ENCODE measurements at places on chromosomes 1 and 21.

GRCh38 chr1:43275826-43276620 is 6.2 kb downstream of the TMEM125 start:
- DNase-seq, result no peak

DNA sequence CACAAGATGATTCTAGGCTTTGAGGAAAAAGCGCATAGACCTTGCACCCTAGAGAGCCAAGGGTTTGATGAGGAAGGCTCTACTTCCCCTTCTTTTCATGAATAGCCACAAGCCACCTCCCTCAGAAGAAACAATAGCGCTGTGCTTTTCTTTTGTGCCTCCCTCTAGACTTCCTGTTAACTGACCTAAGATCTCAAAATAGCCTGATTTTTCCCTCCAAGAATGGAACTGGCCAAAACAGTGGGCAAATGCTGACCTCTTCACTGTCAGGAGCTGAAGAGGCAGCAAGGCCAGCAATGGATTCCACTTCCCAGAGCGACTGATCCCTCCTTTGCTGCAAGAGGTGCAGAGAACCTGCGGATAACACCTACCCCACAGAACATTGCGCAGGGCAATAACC is 362.8 kb downstream of the KCNH1 start:
- DNase-seq, result no peak

- no peak for DNase-seq
Measured at GRCh38 chr21:15324542-15324941, 259.7 kb upstream of the NRIP1 start.

DNA sequence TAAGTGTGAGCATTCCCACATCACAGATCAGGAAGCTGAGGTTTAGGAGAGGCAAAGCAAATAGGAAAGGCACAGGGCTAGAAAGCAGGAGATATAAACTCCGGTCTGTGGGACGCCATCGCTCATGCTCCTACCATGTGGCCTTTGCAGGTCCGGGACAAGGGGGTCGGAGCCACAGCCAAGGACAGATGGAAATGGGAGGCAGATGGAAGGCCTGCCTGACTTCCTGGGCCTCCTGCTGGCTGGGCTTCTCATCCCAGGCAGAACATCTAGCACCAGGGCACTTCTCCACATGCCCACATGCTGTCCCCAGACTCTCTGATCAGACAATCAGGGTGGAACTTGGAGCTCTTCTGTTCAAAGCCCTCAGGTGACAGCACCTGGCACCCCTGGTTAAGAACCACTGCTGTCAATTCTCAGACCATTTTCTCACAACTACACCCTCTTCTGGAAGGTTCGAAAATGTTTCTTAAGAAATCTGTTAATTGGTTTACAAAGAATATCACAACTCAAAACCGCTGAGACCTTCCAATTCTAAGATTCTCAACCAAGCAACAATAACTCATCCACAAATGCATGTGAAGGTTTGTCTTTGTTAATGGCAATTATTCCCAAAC is 173.3 kb upstream of the EDN2 start:
- DNase-seq, result no peak

DNA sequence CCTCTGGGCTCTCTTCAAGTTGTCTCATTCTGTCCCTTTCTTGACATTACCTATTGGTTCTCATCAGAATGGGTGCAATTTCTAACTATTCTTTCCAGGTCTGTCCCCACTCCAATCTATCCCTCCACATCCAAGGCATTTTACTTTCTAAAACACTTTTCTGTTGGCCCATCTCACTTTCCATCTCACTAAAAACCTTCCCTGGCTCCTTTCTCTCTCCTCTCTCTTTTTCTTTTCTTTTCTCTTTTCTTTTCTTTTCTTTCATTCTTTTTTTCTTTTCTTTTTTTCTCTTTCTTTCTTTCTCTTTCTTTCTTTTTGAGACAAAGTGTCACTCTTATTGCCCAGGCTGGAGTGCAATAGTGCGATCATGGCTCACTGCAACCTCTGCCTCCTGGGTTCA is 279.2 kb upstream of the SGIP1 start:
- no peak for DNase-seq

GRCh38 chr1:14987829-14988603 is 165.5 kb upstream of the TMEM51 start:
- DNase-seq, result no peak

DNA sequence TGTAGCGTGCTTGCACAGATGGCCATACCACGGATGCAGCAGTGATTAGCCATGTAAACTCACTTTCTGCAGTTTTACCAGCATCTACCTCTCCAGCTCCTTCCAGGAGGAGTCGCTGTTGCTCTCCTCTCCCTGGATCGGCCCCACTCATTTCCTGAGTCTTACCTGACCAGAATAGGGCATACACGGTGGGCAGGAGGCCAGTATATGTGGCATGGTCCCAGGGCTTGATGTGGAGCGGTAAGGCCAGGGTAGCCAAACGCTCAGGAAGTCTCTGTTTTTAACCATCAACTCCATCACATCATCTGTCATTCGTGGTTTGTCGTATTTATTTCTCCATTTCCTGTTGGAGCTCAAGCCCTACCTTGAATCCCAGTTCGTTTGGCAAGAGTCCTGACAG is 163.4 kb upstream of the USP24 start:
- peak; percentile 56 for DNase-seq

- DNase-seq, result peak; percentile 60
Measured at GRCh38 chr1:228416217-228416933, at the start of gene TRIM17. Gene TRIM17 (minus strand): TSS chr1:228416861. CDS start chr1:228415072, 1,789 bp downstream.

- no peak for DNase-seq
Measured at GRCh38 chr1:37851262-37851661, 8.1 kb downstream of the MTF1 start.

DNA sequence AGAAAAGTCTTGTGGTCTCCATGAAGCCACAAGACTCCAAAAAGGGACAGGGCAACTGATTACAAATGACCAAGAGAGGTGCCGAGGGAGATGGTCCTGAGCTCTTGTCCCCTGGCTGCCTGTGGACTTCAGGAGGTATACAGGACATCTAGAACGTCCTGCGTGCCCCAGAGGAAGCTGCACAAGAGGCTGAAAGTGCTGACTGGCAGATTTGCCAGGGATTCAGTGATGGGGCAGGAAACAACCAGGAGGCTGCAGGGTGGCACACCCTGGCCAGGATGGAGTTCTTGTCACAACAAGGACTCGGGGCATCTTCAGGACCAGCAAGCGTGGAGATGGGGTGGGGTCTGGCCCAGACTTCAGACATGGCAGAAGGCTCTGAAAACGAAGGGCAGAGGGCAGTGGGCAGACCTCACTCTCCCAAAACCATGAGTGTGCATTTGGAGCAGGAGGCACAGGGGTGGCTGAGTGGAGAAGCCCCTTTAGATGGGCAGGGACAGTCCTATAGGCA is 13.4 kb upstream of the PKP1 start:
- DNase-seq, result no peak

DNA sequence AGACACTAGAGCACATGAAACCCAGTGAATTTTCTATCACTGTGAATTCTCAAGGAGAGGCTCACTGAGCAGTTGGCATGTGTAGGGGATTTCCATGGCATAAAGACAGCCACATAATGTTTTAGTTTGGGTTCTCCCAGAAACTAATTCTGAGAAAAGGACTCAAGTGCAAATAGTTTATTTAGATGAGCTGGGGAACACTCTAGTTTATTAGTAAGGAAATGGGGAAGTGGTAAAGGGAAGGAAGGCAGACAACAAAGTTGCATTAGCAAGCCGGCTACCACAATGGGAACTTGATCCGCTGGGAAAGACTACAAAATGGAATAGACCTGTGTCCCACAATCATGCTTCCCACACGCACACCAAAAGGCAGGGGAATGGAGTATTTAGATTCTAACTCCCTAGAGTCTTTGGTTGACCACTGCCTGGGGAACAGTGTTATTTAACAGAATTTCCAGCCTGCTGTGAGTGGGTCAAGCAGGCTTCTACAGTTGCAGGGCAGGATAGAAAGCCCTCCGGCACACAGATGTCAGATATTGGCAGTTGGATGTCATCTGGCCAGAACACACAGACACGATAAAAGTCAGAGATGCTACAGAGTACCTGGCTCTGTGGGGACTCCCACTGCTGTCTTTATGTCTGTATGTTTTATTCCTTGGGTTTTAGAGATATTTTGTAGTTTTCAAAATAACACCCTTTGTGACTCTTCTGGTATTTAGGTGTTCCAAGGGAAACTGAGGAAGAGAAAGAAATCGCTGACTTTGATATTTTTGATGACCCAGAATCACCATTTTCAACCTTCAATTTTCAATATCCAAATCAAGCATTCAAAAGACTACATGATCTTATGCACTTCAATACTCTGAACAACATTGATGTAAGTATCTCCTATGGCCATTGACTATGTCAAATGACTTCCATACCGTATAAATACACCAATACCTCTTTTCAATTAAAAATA is 150.1 kb downstream of the PLA2G4A start:
- DNase-seq, result no peak

DNA sequence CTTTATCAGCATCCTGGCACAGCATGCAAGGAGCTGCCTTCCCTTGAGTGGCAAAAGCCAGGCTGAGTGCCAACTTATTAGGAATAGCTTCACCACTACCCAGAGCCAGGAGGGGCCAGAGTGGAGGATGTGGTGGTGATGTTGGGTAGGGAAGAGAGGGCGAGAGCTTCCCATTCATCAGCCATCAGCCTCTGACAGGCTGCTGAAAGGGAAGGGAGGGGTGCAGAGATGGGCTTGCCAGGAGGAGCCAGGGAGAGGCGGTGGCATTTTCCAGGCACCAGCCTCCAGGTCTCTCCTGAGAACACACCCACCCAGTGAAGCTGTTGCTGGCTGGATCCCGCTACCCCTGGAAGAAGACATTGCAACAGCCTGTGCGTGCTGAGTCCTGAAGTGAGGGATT is 168.5 kb downstream of the ACTL8 start:
- DNase-seq, result no peak

DNA sequence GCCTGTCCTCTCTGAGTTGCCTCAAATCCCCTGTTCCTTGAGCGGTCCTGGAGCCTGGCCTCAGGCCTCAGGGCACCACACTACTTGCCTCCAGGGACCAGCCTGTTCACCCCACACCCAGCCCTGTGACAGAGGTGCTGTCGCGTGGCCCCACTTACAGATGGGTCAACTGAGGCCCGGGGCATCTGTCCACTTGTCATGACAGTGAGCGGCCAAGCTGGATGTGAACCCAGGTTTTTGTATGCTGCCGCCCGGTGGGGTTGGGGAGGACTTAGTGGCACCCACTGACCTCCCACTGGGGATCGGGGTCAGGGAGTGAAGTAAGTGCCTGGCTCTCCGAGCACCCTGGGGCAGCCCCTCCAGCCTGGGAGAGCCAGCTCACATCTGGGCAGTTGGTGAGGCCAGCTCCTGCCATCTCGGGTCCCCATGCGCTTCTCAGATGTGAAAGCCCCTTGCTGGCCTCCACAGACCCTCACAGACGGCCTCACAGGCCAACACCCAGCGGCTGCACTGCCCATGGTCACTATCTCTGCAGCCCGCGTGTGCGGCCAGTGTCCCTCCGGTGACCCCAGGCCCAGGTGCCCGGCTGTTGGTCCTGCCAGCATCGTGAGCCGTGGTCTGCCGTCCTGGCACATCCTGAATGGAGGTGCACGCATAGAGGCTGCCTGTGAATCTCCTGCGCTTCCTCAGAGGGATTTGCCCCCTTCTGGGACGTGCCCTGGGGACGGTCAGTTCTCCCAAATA is 9.3 kb upstream of the FAAP20 start:
- no peak for DNase-seq

DNA sequence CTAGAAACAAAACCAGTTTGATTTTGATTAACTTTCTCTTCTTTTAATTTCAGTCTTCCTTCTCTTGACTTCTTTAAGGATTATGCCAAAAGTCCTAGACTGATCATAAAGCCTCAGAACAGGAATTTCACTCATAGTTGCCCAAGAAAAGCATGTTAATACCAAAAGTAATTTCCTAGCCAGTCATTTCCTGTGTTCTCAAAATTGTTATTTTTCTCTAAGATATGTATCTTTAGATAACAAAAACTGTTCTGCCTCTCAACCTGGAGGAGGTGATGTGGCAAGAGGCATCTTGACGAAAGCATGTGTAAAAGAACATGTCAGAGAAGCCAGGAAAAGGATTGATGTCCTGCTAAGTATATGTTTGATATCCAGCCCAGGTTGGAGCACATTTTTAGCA is 78.0 kb upstream of the IPO9 start:
- DNase-seq, result peak; percentile 98

DNA sequence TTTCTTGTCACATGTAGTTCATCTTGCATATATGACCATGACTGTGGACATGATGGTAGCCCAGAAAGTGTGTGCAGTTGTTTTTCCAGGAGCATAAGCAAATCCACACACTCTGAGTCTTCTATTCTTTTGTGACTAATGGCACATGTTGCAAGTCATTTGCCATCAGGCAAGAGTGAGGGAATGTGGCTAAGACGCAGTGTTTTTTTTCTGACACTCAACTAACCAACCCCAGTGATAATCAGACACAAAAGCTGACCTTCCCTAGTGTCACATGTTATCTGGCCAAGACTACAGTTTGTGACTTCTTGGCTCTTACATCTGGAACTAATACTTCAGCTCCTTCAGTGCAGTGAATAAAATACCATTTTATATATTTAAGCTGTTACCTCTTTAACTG is 108.8 kb downstream of the ITSN1 start:
- DNase-seq, result no peak

- no peak for DNase-seq
Measured at GRCh38 chr1:51326839-51327238, 3.5 kb downstream of the TTC39A start.

DNA sequence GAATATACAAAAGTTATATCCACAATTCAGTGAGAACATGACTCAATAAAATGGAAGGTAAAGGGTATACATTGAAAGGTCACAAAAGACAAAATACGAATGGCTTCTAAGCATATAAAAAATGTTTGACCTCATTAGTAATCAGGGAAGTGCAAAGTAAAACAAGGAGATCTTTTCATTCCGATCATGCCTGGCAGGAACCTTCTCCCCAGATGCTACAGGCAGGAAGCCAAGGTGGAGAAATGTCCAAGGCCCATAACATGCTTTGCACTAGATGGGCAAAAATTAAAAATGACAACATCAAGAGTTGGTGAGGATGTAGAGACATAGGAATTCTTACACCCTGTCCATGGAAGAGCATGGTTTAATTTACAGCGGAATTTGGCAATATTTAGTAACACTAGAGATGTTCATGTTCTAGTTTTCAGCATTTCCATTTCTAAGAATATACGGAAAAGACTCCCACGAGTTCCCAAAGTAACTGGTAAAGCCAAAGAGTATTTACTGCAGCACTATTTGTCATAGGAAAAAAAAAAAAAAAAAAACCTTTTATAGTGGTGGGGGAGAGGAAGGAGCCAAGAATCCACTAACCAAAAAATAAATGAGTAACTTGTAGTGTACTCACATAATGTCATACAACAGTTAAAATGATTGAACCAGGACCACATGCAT is 184.5 kb upstream of the KAZN start:
- DNase-seq, result no peak

DNA sequence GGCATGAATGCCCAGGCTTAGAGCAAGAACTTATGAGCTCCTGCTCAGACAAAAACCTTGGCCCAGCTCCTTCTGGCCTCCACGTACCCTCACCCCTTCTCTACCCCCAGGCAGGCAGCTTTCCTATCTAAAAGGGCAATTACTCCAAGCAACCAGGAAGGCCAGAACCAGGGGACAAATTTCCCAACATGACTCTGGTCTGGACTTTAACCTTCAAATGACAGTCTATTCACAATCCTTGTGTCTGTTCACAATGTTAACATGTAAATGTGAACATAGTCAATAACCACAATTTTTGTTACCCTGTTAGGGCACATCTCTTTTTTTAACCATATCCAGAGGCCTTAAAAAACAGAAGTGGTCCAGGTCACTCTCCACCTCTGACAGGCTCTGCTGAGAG is 64.4 kb upstream of the LAPTM5 start:
- DNase-seq, result no peak
